Left forelimb (tissue), 1 donor: ENCODE measurements at places on chromosomes 16 and 17.

DNA sequence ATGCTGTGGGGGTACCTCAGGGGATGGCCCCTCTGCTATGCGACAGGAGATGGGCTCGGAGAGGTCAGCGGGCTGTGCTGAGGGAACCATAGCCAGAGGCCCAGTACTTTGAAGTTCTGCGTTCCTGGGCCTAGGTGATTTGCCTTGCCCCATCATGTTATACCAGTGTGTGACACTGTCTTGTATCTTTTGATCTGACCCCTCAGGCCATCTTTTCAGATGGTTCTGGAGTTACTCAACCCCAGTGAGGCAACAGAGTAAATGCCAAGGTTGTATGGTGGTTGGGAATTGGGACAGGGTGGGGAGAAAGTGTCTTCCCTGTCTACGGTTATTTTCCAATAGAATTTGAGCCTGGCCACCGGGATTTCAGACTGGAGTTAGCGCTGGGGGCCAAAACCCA, 8.5 kb downstream of the MSI2 start:
- DNase-seq, result no peak

- no peak for DNase-seq
Observed at GRCh38 chr17:44778656-44779210, 19.9 kb downstream of the ADAM11 start.

GRCh38 chr16:4936181-4936990, 562 bp downstream of the PPL start:
- DNase-seq, result no peak

DNA sequence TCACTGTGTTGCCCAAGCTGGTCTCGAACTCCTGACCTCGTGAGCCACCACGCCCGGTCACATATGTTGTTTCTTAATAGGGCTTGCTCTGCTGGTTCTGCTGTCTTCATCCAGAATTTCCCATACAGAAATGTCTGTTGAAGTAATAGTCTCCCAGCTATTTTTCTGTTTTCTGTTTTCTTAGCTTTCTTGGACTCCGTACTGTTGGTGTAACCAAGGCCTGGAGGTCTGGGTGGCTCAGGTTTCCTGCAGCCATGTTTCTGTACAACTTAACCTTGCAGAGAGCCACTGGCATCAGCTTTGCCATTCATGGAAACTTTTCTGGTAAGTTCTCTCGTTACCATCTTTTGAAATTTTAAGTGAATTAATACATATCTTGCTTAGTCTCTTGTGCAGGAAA, 2.8 kb downstream of the SF3B3 start:
- no peak for DNase-seq

- DNase-seq, result no peak
Observed at GRCh38 chr16:12258861-12259645, 282.5 kb downstream of the SNX29 start.

- no peak for DNase-seq
Observed at GRCh38 chr16:8673611-8674412, 605 bp upstream of the ABAT start.

DNA sequence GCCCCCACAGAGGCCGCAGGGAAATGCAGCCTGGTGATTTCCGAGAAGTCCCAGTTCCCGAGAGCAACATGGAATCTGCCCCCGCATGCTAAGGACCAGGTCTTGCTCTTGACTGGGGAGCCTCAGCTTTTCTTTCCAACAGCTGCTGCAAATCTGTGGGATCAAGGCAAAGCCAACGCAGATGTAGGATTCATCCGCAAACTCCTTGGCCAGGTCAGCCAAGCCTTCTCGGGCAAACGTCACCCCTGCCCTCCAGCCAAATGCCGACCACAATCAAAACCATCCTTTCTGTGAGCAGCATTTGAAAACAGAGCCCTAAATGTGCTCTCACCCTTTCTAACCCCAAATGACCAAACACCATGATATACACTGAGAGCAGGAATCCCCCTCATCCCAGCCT, 54.0 kb downstream of the MRM3 start:
- no peak for DNase-seq

DNA sequence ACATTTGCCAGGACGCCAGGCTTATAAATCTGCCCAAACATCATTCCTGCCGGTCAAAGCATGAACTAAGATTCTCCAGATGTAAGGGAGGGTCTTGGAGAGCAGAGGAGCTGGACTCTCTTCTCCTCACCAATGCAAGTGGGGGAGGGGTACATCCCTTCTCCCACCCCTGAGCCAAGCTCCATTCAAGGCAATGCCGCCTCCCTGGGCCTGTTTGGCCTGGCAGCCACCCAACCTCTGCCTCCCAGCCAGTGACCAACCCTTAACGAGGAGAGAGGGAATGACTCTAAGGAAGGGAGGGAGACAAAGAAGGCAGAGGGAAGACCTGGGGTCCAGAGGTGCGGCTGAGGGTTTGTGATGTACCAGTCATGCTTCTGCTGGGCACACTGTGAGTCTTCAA, 13.8 kb downstream of the C17orf50 start:
- no peak for DNase-seq

DNA sequence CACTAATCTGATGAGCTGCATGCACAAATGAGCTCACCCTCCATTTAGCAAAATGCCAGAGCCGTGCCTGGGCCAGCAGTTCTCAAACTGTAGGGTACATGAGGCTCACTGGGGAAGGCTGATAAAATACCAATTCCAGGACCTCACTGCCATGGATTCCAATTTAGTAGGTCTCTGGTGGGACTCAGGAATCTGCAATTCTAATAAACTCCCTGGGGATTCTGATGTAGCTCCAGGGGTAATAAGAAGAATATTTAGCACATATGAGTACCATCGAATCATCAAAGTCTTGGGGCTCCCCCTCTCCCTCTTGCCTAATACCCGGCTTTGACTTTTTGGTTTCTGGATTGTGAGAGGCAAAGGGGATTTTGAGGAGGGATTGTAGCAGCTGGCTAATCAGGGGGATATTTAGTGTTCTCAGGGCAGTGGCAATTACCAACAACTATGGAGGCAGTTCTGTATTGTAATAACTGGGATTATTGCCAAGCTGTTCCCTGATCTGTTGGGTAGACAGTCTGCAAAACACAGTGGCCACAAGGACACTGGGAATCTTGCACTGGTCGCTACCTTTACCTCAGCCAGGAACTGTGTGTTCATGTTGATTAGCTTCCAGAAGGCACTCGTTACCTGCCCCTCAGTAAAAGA, 140.4 kb downstream of the SHISA9 start:
- DNase-seq, result no peak

DNA sequence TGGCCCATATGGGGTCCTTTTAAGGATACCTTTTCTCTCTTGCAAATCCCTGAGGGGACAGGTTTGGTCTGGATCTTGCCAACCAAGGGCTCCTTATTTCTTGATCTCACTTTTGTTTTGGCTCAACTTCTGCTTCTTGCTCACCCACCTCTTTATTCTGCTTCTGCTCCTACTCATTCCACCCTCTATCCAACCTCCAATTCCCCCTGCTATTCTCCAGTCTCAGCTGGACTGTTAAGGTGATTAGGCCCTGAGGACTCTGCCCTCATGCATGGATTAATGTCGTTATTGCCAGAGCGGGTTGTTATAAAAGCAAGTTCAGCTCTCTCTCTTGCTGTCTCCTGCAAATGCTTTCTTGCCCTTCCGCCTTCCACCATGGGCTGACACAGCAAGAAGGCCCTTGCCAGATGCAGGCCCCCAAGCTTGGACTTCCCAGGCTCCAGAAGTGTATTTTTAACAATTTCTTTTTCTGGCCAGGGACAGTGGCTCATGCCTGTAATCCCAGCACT, 29.8 kb downstream of the LAT start:
- DNase-seq, result no peak

DNA sequence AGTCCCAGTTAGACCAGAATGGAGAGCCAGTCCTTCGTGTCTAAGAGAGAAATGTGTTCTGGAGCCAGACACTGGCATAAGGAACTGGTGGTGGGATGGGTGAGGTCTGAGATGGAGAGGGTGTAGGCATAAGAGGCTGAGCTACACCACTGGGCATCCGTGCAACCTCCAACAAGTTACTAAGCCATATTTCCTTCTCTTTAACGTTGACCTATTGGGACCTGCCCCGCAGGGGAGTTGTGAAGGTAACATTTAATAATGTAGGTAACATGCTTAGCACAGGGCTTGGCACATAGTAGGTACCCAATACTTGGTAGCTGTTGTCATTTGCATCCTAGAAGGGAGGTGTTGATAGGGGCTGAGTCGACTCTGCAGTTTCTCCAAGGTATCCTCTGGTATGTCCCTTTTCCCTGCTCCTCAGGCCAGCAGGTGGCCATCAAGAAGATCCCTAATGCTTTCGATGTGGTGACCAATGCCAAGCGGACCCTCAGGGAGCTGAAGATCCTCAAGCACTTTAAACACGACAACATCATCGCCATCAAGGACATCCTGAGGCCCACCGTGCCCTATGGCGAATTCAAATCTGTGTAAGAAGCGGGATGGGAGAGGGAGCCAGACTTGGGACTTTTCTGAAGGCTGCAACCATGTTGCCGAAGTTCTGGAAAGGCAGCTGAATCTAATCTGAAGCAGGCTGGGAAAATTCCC, 1.2 kb downstream of the MAPK7 start:
- DNase-seq, result peak; percentile 62

- DNase-seq, result no peak
Observed at GRCh38 chr16:19502395-19503131, 19.3 kb downstream of the GDE1 start.

DNA sequence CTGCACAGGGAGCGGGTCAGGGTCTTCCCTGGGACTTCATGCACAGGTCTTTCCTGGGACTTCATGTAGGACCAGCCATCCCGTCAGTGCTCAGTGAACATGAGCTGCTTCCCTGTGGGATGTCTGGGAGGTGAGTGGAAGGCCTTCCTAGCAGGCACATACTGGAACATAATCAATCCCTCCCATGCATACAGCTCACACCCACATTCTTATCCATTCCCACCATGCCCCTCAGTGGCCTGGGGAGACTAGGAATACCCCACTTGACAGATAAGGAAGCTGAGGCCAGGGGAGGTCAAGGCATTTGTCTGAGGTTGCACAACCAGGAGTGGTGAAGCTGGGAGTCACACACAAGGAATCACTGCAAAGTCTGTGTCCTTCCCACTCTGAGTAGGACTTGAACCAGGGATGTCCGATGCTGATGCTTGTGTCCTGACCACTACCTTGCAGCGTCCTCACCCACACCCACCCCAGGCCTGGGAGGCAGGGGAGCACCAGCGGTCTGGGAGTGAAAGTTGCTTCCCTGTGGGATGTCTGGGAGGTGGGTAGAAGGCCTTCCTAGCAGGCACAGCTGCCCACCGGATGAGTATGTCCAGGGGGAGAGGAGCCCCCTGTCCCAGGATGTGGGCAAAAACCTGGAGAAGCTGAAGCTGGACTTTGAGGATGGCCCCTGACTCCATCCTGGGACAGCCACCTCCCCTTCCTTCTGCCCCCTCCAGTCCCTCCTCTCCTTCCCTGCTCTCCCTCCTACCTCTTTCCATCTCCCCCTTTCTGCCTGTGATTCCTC, 1.0 kb upstream of the NLRC5 start:
- DNase-seq, result peak; percentile 63

- DNase-seq, result no peak
Observed at GRCh38 chr17:15468126-15468525, 705 bp upstream of the CDRT4 start.

DNA sequence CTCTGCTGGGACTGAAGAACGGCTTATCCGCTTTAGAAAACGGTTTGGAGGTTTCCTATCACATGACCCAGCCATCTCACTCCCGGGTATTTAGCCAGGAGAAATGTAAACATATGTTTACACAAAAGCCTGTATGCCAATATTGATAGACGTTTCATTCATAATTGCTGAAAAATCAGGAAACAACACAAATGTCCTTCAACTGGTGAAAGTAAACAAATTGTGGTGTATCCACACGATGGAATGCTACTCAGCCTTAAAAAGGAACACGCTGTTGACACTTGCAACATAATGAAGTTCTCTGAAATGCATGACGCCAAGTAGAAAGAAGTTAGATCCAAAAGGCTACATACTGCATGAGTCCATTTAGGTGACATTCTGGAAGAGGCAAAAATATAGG, 157.6 kb downstream of the SLC39A11 start:
- no peak for DNase-seq

DNA sequence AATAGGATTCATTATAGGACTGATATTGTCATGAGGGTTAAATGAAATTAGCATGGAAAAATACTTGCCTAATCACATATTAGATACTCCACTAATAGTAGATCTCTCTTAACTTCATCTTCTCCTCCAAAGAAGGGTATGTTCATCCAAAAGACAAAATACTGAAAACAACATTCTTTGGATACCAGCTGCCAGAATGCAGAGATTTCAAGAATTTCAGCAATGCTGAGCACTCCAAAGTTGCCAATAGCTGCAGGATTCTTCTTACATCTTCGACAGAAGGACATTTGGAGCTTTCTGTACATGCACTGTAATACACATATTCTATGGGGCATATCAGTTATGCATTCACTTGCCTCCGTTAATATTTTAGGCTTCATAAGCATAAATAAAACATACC, 436.5 kb downstream of the HAPSTR1 start:
- no peak for DNase-seq

- DNase-seq, result no peak
Observed at GRCh38 chr16:79089735-79090284, 510.7 kb downstream of the MAF start.

DNA sequence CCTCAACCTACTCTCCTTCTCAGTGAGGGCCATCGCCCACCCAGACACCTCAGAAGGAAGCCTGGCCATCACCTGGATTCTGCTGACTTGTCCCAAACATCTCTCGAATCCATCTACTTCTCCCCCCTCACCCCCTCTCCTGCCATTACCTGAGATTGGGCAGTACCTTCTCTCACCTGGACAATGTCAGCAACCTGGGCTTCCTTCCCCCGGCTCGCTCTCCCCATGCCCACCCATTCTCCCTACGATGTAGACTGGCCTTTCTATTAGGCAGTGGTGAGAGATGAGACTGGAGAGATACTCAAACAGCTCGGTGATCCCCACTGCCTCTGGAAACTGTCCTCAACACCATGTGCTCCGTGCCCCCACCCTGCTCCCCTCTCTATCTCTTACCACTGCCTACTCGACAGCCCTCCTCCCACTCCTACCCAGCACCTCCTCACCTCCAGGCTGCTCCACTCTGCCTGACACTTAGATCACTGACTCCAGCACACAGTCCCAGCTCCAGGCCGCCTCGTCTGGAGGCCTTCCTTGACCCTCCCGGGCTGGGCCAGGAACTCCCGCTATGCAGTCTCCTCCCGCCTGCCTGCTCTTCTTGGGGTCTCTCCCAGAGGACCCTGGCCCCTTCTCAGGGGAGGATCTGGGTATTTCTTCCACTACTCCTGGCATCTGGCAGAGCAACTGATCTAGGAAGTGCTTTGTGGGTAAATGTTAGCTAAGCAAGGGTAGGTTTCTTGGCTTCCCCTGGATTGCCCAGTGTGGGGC, 235.8 kb upstream of the NLRP1 start:
- peak; percentile 36 for DNase-seq
